Activated T-helper 1 cell treated with anti-CD3 and anti-CD28 coated beads, Interleukin-2, amount 50 U/mL, for 16 hours (primary cell): ENCODE measurements at places on chromosomes 5 and 9.

- no peak for DNase-seq
Observed at GRCh38 chr9:36382484-36382883, 17.6 kb downstream of the RNF38 start.

DNA sequence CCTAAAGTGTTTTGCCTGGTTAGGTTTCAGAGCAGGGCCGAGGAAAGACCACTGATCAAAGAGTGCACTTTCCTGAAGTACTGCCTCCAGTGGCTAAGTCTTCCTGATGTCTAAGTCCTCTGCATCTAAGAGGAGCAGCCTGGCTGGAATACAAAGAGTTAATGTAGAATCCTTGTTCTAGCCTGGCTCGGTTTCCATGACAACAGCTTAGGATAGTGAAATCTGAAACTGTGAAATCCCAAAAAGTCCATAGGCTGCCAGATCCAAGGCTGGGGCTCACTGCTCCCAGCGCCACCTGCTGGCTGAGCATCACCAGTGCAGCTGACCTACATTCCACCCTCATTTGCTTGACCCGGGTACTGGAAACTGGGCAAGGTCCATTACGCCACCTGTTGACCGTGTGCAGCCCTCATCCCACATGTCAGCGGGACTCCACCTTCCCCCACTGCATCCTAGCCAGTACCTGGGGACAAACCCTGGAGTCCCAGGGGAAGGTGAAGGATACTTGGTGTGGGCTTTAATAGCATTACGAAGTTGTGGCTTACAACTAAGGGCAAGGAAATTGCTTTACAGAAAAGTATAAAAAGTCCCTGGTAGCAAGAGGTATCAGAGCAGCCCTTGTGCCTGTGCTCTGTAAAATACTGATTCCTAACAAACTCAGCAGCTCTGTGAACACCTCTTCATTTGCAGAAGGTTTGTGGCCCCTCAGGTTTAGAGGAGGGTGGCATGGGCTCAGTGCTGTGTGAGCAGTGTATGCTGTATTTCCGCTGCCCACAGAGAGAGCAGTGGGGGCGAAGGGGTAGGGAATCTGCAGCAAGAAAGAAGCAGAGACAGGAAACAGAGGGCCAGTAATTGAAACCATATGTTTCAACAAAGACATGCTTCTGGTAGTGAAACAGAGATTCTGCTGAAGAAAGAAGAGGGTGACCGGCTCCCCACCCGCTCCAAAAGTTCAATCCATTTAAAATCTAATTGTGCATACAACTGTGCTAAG, 36.0 kb downstream of the PCDHGC5 start:
- DNase-seq, result no peak

- DNase-seq, result no peak
Observed at GRCh38 chr5:9512457-9512856, 33.4 kb downstream of the SEMA5A start.

- no peak for DNase-seq
Observed at GRCh38 chr5:164798110-164798509, 1292.7 kb downstream of the MAT2B start.

DNA sequence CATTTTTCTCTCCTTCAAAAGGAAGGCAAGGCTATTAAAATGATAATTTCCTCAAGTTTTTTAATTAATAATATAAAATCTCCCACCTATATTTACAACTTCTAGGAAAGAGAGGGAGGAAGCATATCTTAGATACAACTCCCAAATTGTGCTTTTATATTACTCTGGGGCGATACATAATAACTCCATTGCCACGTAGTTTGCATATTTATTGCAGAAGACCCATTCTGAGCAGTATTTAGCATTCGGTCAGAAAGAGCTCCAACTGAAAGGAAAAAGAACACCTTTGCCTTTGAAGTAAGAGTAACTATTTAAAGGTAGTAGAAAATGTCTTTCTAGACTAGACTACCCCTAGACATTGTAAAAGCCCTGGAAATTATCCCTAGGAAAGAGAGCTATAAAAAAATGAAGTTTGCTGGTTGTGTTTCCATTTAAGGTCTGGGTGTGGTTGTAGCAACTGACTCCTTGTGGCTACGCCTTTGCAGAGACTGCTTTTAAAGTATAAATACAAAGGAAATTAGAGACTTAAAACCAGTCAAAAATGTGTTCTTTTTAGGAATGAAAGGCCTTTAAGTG, 566.1 kb downstream of the ZNF608 start:
- no peak for DNase-seq

DNA sequence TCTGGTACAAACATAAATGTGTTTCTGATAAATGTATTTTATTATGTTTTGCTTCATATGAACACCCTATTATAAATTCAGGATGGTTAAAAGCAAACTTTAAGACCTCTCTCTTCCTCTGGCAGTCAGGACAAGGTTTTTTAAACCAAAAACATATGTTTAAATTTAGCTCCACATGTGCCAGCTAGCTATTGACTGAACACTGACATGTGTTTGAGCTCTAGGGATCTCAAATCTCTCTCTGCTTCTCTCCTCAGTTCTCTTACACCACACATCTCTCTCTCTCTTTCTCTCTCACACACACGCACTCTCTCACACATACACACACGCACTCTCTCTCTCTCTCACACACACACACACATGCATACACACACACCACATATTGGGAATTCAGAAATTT, 150.1 kb upstream of the RFX3 start:
- no peak for DNase-seq

- no peak for DNase-seq
Observed at GRCh38 chr5:54676481-54677340, 159.2 kb downstream of the SNX18 start.

- DNase-seq, result no peak
Observed at GRCh38 chr9:126165755-126166154, 160.9 kb upstream of the MVB12B start.

DNA sequence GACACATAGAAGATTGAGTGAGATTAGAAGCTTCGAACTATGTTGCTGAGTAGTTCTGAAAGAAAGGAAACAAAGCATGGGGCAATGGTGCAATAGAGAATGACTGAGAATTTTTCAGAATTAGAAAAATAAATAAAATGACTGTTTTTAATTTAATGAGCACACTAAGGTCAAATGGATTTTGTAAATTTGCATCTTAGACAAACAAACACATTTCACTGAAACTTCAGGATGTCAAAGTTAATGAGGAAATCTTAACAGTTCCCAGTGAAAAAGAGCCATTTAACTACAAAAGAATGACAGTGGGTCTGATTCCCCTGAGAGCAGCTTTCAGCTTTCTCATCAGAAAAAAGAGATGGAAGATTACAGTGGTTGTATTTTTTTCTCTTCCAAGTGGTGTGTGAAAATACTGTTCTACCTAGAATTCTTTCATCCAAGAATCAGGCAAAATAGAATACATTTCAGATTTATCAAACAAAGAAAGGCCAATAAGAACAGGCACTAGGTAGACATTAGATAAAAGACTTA, 591.9 kb downstream of the SEMA5A start:
- no peak for DNase-seq

GRCh38 chr5:41935544-41935943, 10.5 kb downstream of the FBXO4 start:
- no peak for DNase-seq

GRCh38 chr9:137748741-137749140, 128.8 kb upstream of the CACNA1B start:
- no peak for DNase-seq

- no peak for DNase-seq
Observed at GRCh38 chr5:145689235-145689634, 145.9 kb downstream of the PRELID2 start.

- DNase-seq, result no peak
Observed at GRCh38 chr5:161548487-161549094, 2.1 kb upstream of the GABRB2 start.

DNA sequence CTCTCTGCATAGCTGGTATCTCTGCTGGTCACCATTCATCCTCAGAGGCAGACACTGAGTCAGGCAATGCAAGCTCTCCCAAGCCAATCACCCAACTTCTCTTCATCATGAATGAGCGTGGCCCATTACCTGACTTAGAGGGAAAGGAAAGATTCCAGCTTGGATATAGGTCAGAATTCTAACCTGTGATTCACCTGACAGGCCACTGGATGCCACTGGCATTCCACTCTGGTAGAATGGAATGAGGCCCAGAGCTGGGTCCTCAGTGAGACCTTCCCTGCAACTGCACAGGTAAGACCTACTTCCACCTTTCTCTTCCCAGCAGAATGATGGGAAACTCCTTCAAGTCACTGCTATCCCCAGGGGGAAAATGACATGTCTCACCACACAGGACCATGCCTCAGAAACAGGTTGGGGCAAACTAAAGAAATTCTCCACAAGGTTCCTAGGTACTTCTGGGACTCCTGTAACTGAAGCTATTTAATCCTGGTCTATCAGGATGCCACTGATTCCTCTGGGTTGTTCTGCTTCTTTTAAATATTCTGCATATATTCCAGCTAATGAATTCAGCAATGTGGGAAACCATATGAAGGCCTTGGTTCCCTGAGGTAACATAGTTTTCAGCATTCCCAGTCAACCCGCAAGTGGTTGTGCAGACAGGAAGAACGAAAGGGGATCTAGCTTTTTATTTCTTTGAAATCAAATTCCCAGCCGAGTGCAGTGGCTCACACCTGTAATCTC, 62.0 kb downstream of the SUSD1 start:
- DNase-seq, result no peak

DNA sequence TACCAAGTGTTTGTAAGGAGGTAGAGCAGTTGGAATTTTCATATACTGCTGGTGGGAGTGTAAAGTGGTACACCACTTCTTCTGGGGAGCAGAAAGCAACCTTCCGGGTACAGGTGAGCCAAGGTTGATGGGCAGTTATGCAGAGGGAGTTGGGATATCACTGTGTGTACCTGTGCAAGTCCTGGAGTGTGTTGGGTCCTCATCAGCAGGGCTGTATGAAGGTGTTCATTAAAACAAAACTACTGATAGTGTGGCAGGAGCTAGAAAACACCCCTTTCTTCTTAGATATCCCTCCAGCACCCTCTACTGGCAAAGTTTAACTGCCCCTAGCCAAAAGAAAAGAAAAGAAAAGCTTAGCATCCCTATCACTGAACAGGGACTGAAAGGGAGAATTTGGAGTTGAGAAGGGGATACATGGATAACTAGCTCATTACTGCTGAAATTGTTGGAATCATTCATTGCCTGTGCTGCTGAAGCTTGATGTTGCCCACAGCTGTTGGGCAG, 10.7 kb downstream of the MARCHF6 start:
- no peak for DNase-seq

GRCh38 chr5:135217669-135218485, 181.2 kb downstream of the MACROH2A1 start:
- no peak for DNase-seq

DNA sequence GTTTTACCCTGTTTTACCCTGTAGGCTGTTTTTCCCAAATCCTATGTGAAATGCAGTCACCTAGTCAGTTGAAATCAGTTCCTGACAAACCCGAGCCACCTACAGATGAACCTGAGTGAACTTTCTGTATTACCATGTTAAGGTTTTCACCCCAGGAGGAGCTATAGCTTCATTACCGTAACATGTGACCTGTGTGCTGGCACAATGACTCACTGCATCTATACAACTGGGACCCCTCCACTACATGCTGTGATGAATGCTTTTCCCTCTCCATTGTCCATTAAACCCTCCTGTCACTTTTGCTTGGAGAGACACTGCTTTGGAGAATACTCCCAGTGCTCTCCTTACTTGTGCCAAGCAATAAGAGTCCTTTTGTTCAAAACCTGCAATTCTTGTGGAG, 1974.8 kb downstream of the EFNA5 start:
- DNase-seq, result no peak

DNA sequence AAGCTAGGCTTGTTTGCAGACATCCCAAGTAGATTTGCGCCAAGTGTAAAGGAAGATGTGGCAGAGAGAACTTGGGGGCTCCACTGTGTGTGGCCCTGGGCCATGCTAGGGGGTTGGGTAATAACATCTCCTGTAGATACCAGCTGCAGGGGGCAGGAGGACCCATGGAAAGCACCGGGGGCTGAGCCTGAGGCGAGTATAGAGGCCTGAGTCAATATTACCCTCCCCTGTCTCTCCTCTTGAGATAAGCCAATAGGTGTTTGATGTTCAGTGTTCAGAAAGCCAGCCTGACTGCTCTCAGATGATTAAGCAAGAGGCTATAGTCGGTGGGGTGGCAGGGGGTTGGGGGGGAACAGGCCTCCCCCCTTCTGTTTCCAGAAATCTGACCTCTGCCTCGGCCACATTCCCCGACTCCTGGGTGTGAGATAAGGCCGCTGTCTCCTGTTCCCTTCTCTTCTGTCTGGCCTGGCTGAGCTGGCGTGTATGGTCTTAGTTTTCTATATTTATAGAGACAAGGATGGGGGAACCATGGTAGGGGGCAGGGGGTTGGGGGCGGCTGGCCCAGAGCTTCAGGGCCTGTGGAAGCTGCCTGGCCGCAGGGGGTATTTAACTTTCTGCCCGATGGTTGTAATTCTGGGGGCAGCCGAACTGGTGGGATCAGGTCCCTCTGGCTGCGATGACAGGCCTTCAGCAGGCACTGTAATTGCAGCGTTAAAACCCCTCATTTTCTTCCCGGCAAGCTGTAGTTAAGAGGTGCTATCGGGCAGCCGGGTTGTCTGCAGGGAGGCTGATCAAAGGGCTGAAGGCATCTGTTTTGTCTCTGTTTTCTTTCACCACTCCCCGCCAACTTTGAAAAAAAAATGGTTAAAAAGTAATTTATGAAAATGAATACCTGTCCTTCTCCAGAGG, 292.0 kb downstream of the NSG2 start:
- no peak for DNase-seq

- no peak for DNase-seq
Observed at GRCh38 chr9:7125231-7125630, 367.5 kb downstream of the KDM4C start.

DNA sequence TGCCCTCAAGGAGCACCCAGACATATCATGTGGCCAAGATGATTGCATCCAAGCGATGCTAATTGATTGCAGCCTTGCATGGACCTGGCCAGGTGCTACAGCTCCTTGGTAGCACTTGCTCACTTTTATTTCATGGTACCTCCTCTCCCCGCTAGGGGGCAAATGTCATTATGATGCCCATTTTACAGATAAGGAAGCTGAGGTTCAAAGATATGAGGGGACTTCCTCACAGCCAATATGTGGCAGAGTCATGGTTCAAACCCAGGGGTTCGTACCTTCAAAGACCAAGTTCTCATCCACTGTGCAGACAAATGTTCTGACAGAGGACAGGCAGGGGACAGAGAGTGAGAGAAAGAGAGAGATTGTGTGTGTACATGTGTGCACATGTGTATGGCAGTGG, 21.9 kb upstream of the KCNMB1 start:
- DNase-seq, result no peak

DNA sequence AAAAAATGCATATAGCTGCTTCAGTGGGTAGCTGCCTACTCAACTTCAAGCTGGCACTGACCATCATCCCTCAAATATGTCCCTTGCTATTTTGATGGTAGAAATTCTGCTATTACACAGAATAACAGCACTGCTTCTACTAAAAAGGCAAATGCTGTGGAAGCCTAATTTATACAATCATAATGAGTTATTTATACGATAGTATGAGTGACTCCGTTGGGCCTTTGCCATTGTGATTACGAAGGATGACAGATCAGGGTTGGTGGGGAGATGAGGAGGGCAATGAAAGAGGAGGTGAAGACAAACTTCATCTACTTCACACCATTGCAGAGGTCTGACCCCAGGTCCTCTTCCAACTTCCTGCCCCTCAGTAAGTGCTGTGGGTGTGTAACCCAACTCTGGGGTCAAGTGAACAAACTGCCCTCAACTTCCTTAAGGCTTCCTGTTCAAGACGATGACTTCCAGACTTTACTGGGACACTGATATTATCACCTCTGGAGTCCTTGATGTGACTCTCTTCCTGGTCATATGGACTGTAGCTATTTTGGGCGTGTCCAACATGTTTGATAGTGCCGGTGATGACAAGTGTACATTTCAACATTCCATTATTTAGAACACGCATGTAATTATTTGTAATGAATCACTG, 74.1 kb upstream of the RPS23 start:
- DNase-seq, result no peak

- no peak for DNase-seq
Observed at GRCh38 chr5:59143926-59144333, 561.1 kb downstream of the RAB3C start.
